Fibroblast of skin of right quadriceps (primary cell): ENCODE measurements at places on chromosomes 13 and 19.

DNA sequence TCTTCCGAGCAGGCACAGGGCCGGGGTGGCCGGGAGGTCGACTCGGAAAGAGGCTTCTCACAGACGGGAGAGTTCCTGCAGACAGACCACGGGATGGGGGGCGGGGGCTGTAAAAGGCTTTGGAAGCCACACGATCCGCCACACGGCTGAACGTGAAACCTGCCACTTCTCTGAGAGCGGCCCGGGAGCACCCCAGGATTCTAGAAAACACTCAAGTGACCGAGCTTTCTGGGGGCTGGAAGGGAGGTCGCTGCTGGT, 15.6 kb upstream of the SLC39A3 start:
- DNase-seq, result no peak

DNA sequence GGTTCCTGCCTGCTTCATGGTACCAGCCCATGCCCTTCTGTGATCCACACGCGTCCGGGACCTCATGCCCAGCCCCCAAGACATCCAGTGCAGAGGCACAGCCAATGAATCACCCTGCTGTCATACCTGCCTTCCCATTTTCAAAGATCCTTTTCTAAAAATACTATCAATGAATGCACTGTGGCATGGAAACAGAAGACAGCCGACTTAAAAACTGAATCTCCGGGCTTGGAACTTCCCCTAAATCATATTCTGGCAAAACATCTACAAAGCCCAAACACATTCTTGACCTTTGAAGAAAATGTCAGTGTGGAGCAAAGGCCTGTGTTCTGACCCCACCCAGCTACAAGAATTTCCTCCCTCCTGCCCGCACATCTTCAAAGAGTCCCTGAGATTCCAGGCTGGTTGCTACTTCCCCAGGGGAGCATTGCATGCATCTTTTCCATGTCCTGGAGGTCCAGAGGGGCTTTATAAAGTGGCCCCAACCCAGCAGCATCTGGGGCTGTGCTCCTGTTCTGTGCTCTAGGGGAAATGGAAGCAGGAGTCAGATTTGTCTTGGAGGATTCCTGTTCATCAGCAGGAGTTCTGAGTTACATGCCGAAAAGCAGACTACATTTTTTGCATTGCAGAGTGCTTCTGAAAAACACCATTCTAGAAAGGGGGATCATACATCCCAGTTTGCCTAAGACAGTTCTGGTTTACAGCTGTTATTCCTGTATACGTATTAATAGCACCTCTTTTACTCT, 135.2 kb downstream of the USP12 start:
- DNase-seq, result peak; percentile 52

GRCh38 chr13:90238413-90238812, 1109.1 kb upstream of the MIR17HG start:
- DNase-seq, result no peak

GRCh38 chr19:42400404-42400803, 10.3 kb upstream of the CNFN start:
- DNase-seq, result no peak

GRCh38 chr19:50383001-50383851, 921 bp upstream of the POLD1 start:
- DNase-seq, result peak; percentile 19

DNA sequence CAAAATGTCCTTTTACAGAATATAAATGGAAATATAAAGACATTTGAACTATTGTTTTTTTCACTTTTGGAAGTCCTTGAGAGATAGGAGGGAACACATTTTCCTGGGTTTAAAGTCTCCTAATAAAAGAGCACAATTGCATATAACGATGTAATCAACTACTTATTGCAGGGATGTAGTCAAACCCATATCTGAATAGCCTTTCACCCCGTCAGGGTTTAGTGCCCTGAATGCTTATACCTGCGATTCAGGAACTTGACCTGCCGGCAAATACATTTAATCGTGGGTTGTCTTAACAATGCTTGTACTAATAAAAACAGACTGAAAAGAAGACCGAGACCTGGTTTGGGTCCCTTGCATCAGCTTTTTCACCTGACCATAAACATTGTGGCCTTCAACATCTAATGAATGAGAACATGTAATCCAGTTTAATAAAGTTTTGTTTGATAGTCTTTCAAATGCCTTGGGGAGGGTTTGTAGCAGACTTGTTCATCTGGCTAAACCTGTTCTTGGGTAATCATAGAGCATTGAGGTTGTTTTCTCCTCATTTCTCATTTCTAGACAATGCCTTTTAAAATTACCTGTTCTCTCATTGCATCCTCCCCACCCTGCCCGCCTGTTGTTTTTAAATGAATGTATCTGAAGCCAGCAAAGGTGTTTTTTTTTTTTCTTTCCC, 7.0 kb downstream of the KLF5 start:
- DNase-seq, result no peak

- no peak for DNase-seq
Observed at GRCh38 chr19:8319807-8320520, 1.2 kb downstream of the NDUFA7 start.

DNA sequence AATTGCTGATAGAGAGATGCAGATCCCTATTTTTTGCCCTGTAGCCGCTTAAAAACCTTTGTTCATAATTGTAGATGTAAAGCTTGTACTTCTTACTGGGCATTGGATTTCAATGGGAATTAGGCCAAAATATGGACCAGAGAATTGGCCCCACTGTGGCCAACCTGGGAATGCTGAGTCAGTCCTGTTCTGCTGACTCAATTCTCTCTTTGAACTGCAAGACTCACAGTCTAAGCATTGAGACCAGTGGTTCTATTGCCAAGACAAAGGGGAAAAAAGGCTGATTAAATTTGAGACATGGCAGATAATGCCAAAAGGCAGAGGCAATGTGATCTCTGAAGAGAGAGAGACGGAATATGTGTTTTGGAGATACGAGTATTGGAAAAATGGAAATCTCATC, 72.5 kb upstream of the UBL3 start:
- peak; percentile 78 for DNase-seq

GRCh38 chr19:47123406-47123805, 7.2 kb upstream of the SAE1 start:
- no peak for DNase-seq

DNA sequence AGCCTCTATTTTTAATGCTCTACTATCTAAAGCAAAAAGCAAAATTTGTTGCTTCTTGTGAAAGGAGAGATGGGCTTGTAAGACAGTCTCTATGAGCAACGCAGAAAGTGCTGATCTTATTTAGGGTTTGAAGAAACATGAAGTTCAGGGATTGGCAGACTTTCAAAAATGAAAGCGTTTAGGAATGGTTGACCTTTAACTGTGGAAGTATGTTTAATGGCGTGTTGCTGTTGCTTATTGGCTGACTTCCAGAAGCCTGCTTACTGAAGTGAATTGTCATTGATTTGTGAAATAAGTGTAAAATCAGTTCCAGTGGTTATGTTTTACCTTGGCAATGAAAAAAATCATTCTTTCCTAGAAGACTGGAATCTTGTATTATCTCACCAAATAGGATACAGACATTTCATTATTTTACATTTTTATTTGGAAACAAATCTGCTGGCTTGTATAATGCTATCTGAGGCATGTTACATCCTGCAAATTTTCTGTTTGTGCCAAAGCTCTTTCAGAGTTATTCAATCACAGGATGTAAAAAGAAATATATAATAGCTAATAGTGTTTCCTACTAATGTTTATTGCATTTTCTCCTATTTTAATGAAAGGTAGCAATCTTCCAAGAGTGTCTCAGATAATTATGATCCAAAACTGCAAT, 221.3 kb upstream of the SLITRK6 start:
- peak; percentile 56 for DNase-seq

DNA sequence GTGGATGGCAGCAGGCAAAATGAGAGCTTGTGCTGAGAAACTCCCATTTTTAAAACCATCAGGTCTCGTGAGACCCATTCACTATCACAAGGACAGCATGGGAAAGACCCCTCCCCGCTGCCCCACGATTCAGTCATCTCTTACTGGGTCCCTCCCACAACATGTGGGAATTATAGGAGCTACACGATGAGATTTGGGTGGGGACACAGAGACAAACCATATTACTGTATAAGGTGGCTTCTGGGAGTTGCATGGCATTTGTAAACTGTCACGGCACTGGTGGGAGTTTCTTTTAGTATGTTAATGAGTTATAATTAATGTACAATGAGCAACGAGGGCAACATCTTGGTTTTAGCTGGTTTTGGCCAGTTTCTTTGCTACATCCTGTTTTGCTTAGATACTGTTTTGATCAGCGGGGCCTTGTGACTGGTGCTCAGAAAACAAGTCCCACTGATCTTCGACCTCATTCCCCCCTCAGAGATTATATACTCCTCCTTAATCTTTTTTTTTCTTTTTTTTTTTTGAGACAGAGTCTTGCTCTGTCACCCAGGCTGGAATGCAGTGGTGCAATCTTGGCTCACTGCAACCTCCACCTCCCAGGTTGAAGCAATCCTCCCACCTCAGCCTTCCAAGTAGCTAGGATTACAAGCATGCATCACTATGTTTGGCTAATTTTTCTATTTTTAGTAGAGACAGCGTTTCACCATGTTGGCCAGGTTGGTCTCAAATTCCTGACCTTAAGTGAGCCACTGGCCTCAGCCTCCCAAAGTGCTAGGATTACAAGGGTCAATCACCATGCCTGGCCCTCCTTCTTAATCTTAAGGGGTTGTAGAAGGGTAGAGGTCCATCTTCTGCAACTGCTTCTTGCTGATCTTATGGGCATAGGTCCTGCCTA, 21.3 kb upstream of the ZNF599 start:
- no peak for DNase-seq

DNA sequence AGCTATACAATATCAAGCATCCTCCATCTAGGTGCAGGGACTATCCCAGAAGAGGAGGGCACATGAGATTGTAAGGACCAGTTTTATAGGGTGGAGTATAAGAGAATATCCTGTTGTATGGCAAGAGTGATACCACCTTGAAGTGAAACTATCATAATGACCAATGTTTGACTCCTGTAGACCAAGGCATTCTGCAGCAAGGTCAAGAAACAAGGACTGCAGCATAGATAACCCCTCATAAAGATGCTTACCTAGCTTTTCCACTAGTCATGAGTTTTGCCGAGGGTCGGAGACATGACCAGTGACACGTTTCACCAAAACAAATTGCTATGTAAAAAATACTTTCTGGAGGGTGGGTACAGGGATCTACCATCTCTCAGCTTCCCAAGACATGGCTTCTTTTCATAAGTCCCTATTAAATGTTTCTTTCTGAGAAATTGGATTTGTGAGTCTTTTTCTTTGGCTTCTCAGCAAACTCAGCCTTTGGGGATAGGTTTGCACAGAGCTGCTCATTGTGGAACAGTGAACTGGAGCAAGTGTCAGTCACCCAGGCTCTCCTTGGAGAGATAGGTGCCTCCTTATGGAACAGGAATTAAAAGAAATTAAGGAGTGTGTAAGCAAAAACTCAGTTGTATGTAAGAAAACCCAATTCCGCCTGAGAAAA, 28.2 kb upstream of the CYSLTR2 start:
- no peak for DNase-seq

DNA sequence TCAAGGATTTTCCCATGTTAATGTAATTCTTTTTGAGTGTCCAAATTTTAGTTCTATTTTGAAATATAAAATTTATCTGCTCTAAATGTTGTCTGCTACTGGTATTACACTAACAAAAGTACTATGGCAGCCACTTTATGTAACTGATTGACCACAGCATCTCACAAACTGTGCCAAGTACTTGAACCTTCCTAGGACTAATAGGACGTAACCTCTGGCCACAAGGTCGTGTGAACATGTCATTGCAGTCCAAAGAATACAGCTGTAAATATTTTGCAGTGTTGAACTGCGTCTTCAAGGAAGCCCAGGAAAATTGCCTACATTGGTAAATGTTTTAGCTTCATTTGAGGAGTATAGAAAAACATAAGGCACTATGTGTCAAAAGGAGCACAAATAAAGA, 1.9 kb downstream of the KCTD4 start:
- no peak for DNase-seq

DNA sequence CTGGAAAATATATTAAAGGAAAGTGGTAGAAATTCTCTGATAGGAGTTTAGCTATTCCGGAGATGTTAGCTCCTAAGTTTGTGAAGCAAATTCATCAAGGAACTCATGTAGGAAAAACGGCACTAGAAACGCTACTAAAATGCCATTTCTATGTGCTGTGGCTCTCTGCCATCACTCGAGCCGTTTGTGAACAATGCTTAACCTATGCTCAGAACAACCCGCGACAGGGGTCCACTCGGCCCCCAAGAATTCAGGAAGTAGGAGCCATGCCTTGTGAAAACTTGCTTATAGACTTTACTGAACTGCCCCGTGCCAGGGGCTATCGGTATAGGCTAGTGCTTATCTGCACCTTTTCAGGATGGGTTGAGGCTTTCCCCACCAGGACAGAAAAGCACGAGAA, 14.2 kb upstream of the SLC15A1 start:
- peak; percentile 17 for DNase-seq

- DNase-seq, result peak; percentile 49
Observed at GRCh38 chr13:31764556-31764955, 25.2 kb downstream of the RXFP2 start.

GRCh38 chr19:18475004-18475453, 37.1 kb upstream of the ISYNA1 start:
- DNase-seq, result no peak

- DNase-seq, result peak; percentile 1
Observed at GRCh38 chr13:70623239-70623638, 515.0 kb upstream of the KLHL1 start.

DNA sequence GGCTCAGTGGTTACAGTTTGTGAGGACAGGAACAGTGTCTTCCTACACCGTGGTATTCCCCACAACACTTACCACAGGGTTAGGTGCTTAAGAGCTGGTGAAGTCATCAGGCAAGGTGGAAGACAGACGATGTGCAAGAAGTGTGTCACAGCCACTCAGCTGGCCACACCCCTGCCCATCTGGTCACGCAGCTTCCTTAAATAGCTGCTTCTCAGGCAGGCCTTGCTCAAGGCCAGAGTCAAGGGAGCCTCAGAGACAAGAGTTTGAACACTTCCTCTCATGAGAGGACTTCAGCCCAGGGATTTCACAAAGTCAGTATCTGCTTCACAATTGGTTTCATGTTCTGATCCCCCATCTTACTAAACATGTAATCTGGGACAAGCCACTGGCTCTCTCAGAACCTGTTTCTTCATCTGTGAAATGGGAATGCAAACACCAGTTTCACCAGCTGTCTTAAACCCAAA, 80.3 kb upstream of the FRY start:
- no peak for DNase-seq

GRCh38 chr19:20307127-20307526, 140.1 kb downstream of the ZNF486 start:
- DNase-seq, result no peak

DNA sequence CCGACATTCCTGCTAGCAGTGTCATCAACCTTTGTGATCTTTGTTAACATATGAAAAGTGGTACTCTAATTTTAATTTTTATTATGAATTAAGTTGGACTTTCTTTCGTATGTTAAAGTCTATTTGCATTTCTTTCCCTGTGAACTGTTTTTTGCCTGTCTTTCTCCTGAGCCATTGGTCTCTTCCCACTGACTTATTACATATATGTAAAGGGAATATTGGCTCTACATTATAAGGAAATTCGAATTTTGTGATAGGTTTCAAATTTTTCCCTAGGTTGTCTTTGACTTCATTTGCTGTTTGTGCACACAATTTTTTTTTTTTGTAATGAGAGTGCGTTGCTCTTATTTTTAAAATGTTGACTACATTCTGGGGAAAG, 442 bp upstream of the CDC16 start:
- no peak for DNase-seq

GRCh38 chr13:50783717-50784290, 59.7 kb downstream of the DLEU7 start:
- DNase-seq, result no peak

GRCh38 chr19:42553292-42554045, 25.2 kb upstream of the CEACAM1 start:
- peak; percentile 52 for DNase-seq
